ENCODE measurements at places on chromosomes 12 and 14. TPM values are rescaled to one million over a fixed set of nuclear protein-coding genes. Genes with fewer than 3 reads are reported as not detected.

Gene SLCO1B1
- total RNA-seq, result not detected

Gene CCDC175
- total RNA-seq, result 8.6 TPM

Gene RITA1
- total RNA-seq, result 11.6 TPM

Gene SLC6A15
- 71.4 TPM for total RNA-seq

Gene KRT80
- 1.6 TPM for total RNA-seq

Gene TEAD4
- total RNA-seq, result 3.2 TPM

Gene MMP17
- total RNA-seq, result 22.9 TPM

Gene MYBPC1
- total RNA-seq, result 226 TPM

Gene TAS2R13
- total RNA-seq, result 12.4 TPM

Gene IL23A
- total RNA-seq, result 0.71 TPM

Gene FBLN5
- total RNA-seq, result 69.1 TPM

Gene CMTM5
- 5.9 TPM for total RNA-seq

Gene RNASE13
- not detected for total RNA-seq

Gene PPP4R4
- 10.0 TPM for total RNA-seq

Gene AMIGO2
- 9.5 TPM for total RNA-seq

Gene KCNH3
- total RNA-seq, result 0.93 TPM

Gene PEX5
- 52.9 TPM for total RNA-seq

Gene B4GALNT3
- total RNA-seq, result 6.8 TPM

Gene DAZAP2
- total RNA-seq, result 96.7 TPM

Gene HSPB8
- 26.3 TPM for total RNA-seq

Gene OR6C2
- not detected for total RNA-seq

Measured in camera-type eye (tissue), 1 donor.